Panc1 (cell line): ENCODE measurements at places on chromosomes 7 and 10. TPM values are rescaled to one million over a fixed set of nuclear protein-coding genes. Genes with fewer than 3 reads are reported as not detected.

CEP55 gene
- 96.4 TPM for total RNA-seq

- no peak overlapping the region for H3K4me3 ChIP-seq
- H3K36me3 ChIP-seq: no peaks in the 10 kb centered on the region
- no peaks in the 10 kb centered on the region for H3K27me3 ChIP-seq
- no peak for DNase-seq
These were observed 232.1 kb upstream of the LYZL1 start for GRCh38 chr10:29056729-29057128.

- H3K4me3 ChIP-seq: no peak overlapping the region
- no peak for DNase-seq
- 0 out of 2 replicates have a peak, but pooled peaks cover 3% of the 10 kb centered on the region for H3K27me3 ChIP-seq
- H3K27ac ChIP-seq: no peak overlapping the region
These were observed 27.4 kb downstream of the ASZ1 start for GRCh38 chr7:117399820-117400422.

DNA sequence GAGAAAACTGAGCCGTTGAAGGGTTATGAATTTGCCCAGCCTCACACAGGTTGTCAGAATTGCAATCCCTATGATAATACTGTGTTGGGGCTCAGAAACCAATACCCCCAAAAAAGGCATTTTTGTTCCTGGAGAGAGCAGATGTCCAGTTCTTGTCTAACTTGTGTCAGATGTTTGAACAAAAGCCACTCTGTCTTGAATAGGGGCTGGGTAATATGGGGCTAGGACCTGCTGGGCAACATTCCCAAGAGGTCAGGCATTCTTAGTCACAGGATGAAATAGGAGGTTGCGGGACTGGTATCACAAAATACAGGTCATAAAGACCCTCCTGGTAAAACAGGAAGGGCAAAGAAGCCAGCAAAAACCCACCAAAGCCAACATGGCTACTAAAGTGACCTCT is 482.1 kb downstream of the IPMK start:
- H3K27me3 ChIP-seq: no peaks in the 10 kb centered on the region
- H3K36me3 ChIP-seq: no peaks in the 10 kb centered on the region
- no peak for DNase-seq

C10orf62 gene
- total RNA-seq: not detected

ADCYAP1R1 gene
- total RNA-seq: not detected

AKR1C4 gene
- total RNA-seq: not detected

- H3K4me1 ChIP-seq: peaks cover 9% of the 10 kb centered on the region; the same call in 1 of the 2 replicates
- no peaks in the 10 kb centered on the region for H3K27me3 ChIP-seq
- peak within 1 kb of the TSS; percentile 78 for H3K4me3 ChIP-seq
- H3K27ac ChIP-seq: peak within 1 kb of the TSS; percentile 79
- H3K36me3 ChIP-seq: no peaks in the 10 kb centered on the region
These were observed at the start of gene SRPK2 for GRCh38 chr7:105388356-105389087. SRPK2 (minus strand) TSS chr7:105388921.

NAMPT gene
- 80.8 TPM for total RNA-seq

MYO3A gene
- total RNA-seq: not detected

HTRA1 gene
- total RNA-seq: 32.8 TPM

DNA sequence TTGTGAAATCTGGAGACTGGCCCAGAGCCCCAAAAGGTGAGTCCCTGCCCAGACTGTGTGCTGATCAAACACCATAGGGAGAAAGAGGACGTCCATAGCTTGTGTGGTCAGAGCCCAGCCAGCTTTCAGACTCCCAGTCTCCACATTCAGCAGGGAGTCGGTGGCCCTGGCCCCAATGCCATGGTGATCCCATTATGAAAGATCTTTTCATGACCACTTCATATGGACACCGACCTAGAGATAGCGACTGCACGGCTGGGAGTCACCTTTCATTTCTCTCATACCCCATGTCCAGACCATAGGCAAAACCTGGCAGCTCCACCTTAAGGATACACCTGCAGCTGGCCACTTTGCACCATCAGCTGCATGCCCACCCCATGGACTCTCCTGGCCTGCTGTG is 126.4 kb downstream of the ARHGAP22 start:
- no peaks in the 10 kb centered on the region for H3K36me3 ChIP-seq
- no peaks in the 10 kb centered on the region for H3K4me1 ChIP-seq
- DNase-seq: no peak
- H3K27me3 ChIP-seq: peaks cover 7% of the 10 kb centered on the region; the same call in 1 of the 2 replicates
- no peak overlapping the region for H3K27ac ChIP-seq

ABCA13 gene
- 1.7 TPM for total RNA-seq

CHST3 gene
- total RNA-seq: 44.6 TPM

DNA sequence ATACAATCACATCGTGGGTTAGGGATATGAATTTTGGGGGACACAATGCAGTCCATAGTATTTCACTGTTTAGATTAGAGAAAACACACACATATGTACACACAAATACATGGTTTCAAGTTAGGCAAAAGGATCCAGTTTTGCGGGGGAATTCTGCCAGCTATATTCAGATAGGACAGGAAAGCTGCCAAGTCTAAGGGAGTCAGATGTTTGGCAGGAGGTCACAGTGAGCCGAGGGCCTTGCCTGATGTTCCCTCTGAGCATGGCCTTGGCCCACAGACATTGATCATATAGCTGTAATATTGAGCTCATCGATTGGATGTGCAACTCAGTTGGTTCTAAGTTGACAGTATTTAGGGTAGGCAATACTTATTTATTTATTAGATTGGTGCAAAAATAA is 122.8 kb downstream of the ADRA2A start:
- no peaks in the 10 kb centered on the region for H3K36me3 ChIP-seq
- no peaks in the 10 kb centered on the region for H3K4me1 ChIP-seq
- DNase-seq: no peak
- H3K27ac ChIP-seq: no peak overlapping the region

- H3K4me1 ChIP-seq: no peaks in the 10 kb centered on the region
- H3K27me3 ChIP-seq: peaks cover 6% of the 10 kb centered on the region
- no peak for DNase-seq
- H3K4me3 ChIP-seq: no peak overlapping the region
These were observed 221.6 kb downstream of the DGKI start for GRCh38 chr7:137625197-137625596.

GRCh38 chr7:157892751-157893523 is 556.1 kb downstream of the DNAJB6 start:
- no peaks in the 10 kb centered on the region for H3K4me1 ChIP-seq
- H3K4me3 ChIP-seq: no peak overlapping the region
